SW 1271 (cell line): ENCODE measurements at places on chromosomes 1 and 21.

GRCh38 chr1:16146279-16147155 is 9.4 kb downstream of the EPHA2 start:
- DNase-seq = peak; percentile 85

DNA sequence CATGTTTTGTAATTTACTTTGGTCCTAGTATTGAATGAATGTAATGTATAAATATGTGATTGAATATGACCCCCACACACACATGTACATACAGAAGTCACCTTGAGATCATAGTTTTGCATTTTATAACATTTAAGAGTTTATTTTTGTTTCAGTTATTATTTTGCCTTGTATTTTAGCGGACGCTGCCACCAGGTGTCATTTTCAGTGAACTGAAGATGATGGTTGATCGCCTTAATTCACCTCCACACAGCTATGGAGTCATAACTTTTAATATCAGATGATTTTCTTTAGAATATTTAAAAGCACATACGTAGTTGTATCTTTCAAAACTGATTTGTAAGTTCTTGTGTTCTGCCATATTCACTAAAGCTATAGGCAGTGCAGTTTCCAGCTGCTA is 130.4 kb downstream of the DYRK1A start:
- DNase-seq = peak; percentile 6

DNA sequence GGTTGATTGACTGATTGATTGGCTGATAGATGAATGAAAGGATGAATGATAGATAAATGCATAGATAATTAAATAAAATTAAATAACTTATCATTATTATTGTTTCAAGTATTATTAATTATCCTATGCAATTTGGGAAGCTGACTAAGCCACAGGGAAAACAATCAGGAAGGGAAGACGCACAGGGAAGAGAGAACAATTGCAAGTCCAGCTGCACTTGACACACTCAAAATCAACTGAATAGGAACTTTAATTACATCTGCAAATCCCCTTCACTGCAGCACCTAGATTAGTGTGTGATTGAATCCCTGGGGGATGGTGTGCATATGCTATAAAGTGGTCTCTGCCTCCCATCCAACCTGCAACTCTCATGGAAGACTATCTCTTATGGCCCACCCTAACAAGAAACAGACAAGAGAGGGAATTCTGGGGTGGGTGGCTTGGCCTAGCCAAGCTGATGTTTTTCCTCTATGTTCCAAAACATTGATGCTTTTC is 161.1 kb upstream of the FGGY start:
- no peak for DNase-seq

- no peak for DNase-seq
These were observed 59.9 kb downstream of the ADSS2 start for GRCh38 chr1:244391761-244392160.

GRCh38 chr1:23097316-23097715 is 71.3 kb downstream of the LUZP1 start:
- no peak for DNase-seq

- DNase-seq = no peak
These were observed 3.5 kb downstream of the PPM1J start for GRCh38 chr1:112711670-112712069.

GRCh38 chr1:99538618-99538956 is 107.3 kb upstream of the PALMD start:
- no peak for DNase-seq

- no peak for DNase-seq
These were observed 122.0 kb downstream of the ADSS2 start for GRCh38 chr1:244329591-244330317.

- DNase-seq = no peak
These were observed 119.0 kb upstream of the NRIP1 start for GRCh38 chr21:15183813-15184257.

DNA sequence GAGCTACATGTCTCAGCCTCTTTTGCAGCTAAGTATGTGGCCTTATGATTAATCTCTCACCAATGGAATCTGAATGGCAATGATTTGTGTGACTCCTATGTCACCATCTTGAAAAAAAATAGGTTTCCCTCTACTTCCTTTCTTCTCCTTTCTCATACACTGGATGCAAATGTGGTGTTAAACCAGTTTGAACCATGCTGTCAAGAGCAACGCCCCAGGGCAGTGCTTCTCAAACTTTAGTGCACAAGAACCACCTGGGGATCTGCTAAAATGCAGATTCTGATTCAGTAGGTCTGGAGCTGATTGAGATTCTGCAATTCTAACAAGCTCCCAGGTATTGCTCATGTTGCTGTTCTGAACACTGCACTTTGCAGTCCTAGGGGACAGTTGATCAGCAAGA is 44.7 kb upstream of the ZNF644 start:
- DNase-seq = no peak

- DNase-seq = no peak
These were observed 95.9 kb downstream of the LRIG2 start for GRCh38 chr1:113168946-113169345.

DNA sequence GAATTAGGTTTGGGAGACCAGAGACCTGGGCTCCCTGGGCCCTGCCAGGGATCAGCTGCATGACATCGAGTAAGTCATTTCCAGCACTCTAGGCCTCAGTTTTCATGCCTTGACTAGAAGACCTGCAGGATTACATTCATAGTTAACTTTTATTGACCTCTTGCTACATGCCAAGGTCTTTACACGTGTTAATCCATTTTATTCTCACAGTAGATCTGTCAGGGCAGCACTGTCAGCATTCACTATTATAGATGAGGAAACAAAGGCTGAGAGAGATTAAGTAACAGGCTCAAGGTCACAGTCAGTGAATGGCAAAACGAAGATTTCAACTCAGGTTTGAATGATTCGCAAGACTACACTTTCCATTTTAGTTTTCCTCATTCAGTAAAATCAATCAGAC is 37.0 kb downstream of the PGM1 start:
- DNase-seq = no peak

- no peak for DNase-seq
These were observed 77.0 kb upstream of the DPH5 start for GRCh38 chr1:101102426-101103156.

- no peak for DNase-seq
These were observed 19.6 kb upstream of the DUSP10 start for GRCh38 chr1:221761354-221762002.

DNA sequence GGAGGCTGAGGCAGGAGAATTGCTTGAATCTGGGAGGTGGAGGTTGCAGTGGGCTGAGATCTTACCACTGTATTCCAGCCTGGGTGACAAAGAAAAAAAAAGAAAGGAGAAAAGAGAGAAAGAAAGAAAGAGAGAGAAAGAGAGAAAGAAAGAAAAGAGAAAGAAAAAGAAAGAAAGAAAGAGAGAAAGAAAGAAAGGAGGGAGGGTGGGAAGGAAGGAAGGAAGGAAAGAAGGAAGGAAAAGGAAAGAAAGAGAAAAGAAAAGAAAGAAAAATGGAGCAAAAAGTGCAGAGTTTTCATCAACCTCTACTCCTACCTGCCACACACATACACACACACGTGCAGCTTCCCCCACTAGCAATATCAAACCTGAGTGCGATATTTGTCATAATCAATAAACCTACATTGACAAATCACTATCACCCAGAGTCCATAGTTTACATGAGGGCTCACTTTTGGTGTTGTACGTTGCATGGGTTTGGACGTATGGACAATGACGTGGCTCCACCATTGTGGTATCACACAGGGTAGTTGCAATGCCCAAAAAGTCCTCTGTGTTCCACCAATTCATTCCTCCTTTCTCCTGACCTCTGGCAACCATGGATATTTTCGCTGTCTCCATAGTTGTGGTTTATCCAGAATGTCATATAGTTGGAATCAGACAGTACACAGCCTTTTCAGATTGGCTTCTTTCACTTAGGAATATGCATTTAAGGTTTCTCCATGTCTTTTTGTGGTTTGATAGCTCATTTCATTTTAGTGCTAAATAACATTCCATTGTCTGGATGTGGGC is 36.5 kb downstream of the EVA1C start:
- no peak for DNase-seq
